Small intestine (tissue), 16 donors: ENCODE measurements at places on chromosomes 2 and 18. TPM values are rescaled to one million over a fixed set of nuclear protein-coding genes. Genes with fewer than 3 reads are reported as not detected.

The ADD2 gene
- under 0.01 TPM for polyA plus RNA-seq

The TYMS gene
- 74.6 TPM for polyA plus RNA-seq

DNA sequence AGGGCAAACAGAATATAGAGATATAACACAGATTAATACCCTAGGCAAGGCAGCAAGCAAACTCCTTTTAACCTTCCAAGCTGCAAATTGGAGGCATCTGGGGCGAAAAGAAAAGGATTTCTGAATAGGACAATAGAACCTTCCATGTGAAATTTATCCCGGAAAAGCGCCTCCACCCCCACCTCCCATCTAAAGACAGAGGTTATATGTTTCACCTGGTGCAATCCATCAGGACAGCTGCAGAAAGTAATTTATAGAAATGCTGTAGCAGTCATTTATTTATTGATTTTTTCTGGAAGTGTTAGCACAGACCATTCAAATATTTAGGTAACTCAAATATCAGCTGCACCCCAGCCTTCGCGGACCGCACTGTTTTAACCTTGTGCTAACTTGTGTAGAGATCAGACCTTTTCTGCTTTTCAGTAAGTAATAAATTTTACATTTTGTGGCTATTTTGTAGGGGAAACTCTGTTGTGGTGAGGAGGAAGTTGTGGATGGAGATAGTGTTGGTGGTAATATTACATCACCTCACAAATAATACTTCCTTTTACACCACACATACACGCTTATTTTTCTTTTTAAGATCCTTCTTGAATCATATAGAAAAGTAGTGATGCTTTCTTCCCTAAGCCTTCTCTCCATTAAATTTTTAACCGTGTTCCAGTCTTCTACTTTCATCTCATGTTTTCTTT lies 919.3 kb upstream of the CDH2 start:
- no peak overlapping the region for H3K4me3 ChIP-seq
- no peaks in the 10 kb centered on the region for H3K4me1 ChIP-seq
- DNase-seq, result no peak
- H3K27me3 ChIP-seq, result no peaks in the 10 kb centered on the region
- H3K27ac ChIP-seq, result no peak overlapping the region
- no peaks in the 10 kb centered on the region for H3K36me3 ChIP-seq

- no peaks in the 10 kb centered on the region for H3K36me3 ChIP-seq
- no peak for DNase-seq
- H3K4me1 ChIP-seq, result no peaks in the 10 kb centered on the region
- H3K4me3 ChIP-seq, result no peak overlapping the region
- H3K27me3 ChIP-seq, result no peaks in the 10 kb centered on the region
These were observed 72.4 kb upstream of the TNP1 start for GRCh38 chr2:216932113-216932862.

The SEPTIN10 gene
- polyA plus RNA-seq, result 50.9 TPM

The CELF4 gene
- polyA plus RNA-seq, result 7.8 TPM

DNA sequence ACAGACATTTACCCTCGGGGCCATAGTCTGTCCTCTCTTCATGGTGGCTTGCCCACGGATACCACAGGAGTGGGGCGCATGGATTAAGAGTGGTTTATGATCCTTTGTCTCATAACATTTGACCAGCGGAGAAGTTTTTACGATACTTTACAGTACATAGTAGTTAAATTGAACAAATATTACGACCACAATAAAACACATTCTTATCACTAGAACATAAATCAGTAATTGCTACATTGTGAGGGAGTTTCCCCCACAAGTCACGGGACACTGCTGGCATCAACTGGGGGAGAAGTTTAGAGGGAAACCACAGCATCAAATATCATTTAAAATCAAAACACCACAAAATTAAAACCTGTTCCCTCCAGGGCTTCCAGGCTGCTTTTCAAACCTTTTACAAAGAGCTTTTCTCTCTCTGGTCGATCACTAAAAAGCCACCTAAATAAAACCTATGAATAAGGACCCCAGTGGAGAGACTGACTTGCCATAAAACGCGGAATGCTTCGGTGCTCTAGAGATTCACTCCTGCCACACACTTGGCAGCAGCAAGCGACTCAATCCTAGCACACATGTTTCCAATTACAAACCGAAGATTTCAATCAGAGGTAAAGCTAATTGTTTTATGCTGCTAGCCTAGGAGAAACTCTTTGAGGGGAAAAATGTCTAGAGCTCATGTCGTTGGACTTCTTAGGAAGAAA lies 173.7 kb upstream of the HNRNPA3 start:
- no peak overlapping the region for H3K4me3 ChIP-seq
- H3K4me1 ChIP-seq, result peaks cover 10% of the 10 kb centered on the region
- no peak overlapping the region for H3K27ac ChIP-seq

The MYO3B gene
- polyA plus RNA-seq, result 0.81 TPM

The CYTIP gene
- polyA plus RNA-seq, result 19.8 TPM

The NR4A2 gene
- polyA plus RNA-seq, result 5.7 TPM

GRCh38 chr2:215536510-215536909 lies 100.6 kb upstream of the FN1 start:
- DNase-seq, result no peak
- no peaks in the 10 kb centered on the region for H3K27me3 ChIP-seq
- H3K4me1 ChIP-seq, result no peaks in the 10 kb centered on the region
- H3K27ac ChIP-seq, result no peak overlapping the region

The MROH2A gene
- 0.30 TPM for polyA plus RNA-seq

The POMC gene
- 0.67 TPM for polyA plus RNA-seq

- no peaks in the 10 kb centered on the region for H3K36me3 ChIP-seq
- no peak overlapping the region for H3K4me3 ChIP-seq
- H3K27me3 ChIP-seq, result no peaks in the 10 kb centered on the region
- DNase-seq, result peak; percentile 47
These were observed 86.9 kb upstream of the RBBP8 start for GRCh38 chr18:22846088-22846683.

GRCh38 chr2:16971722-16972234 lies 306.1 kb upstream of the CYRIA start:
- no peak overlapping the region for H3K4me3 ChIP-seq
- no peak overlapping the region for H3K27ac ChIP-seq
- no peak for DNase-seq
- H3K36me3 ChIP-seq, result no peaks in the 10 kb centered on the region
- no peaks in the 10 kb centered on the region for H3K4me1 ChIP-seq
- H3K27me3 ChIP-seq, result no peaks in the 10 kb centered on the region

DNA sequence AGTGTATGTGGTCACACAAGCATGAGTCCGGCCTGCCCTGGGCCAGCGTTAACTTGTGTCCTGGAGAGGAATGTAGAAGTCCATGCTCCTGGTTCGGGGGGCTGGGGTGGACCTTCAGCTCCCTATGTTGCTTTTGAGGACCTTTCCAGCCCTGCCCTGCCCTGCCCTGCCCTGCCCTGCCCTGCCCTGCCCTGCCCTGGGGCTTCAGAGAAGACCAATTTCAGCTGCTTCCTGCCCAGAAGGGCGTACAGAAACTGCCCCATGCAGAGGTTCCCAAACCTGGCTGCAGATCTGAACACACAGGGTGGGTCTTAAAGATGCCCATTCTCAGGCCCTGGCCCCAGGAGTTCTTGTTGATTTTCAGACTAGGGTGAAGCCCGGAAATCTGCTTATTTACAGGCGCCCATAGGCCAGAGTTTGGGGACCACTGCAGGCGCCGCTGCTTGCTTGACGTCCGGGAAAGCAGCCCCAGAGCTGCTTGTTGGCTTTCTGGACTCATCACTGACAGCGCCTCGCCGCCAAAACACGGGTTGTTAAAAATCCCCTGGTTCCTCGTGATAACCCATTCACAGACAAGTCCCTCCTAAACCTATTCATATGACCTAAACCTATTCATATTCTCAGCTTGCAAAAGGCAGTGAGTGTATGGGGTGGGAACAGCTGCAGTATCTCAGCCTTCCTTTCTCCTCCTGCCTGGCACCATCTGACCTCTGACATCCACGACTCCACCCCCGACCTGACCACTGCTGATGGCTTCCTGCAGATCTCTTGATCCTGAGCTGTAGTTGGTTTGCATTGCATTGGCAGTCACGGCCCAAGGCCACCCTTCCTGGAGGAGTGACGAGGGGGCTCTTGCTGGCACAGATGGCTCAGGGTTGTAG lies 198.3 kb downstream of the GLI2 start:
- H3K4me1 ChIP-seq, result peaks cover 29% of the 10 kb centered on the region
- no peaks in the 10 kb centered on the region for H3K36me3 ChIP-seq
- no peak overlapping the region for H3K4me3 ChIP-seq
- DNase-seq, result no peak
- no peaks in the 10 kb centered on the region for H3K27me3 ChIP-seq
- H3K27ac ChIP-seq, result peak overlapping the region; percentile 13

DNA sequence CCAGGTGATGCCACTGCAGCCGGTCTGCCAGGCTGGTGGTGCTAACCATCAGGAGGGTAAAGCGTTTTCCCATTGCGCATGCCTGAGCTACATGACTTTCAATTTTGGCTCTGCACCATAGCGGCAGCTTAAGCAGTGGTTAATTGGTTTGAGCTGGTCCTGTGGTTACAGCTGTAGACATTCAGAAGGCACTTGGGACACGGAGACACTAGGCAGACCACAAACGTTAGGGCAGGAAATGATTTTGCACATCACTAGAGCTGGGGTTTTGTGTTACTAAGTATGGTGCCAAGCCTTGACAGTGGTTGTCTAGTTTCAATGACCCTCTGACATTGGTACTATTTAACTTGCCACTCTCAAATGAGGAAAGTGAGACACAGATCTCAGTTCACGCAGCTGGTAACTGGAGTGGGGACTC lies 28.9 kb upstream of the CNOT11 start:
- no peak for DNase-seq
- H3K4me1 ChIP-seq, result no peaks in the 10 kb centered on the region
- H3K4me3 ChIP-seq, result no peak overlapping the region
- H3K27ac ChIP-seq, result no peak overlapping the region

- DNase-seq, result no peak
- no peak overlapping the region for H3K4me3 ChIP-seq
- H3K27me3 ChIP-seq, result no peaks in the 10 kb centered on the region
- no peak overlapping the region for H3K27ac ChIP-seq
These were observed 17.9 kb upstream of the RGPD8 start for GRCh38 chr2:112451317-112451716.

GRCh38 chr2:232076736-232077135 lies 115.2 kb downstream of the DIS3L2 start:
- H3K4me1 ChIP-seq, result no peaks in the 10 kb centered on the region
- H3K4me3 ChIP-seq, result no peak overlapping the region
- DNase-seq, result no peak

The DUSP19 gene
- polyA plus RNA-seq, result 3.0 TPM

The CCT7 gene
- polyA plus RNA-seq, result 155 TPM

- DNase-seq, result no peak
- no peak overlapping the region for H3K4me3 ChIP-seq
- no peak overlapping the region for H3K27ac ChIP-seq
These were observed 31.2 kb downstream of the PTPN18 start for GRCh38 chr2:130387071-130387400.

GRCh38 chr2:102895376-102895775 lies 133.5 kb downstream of the TMEM182 start:
- no peak overlapping the region for H3K27ac ChIP-seq
- no peak overlapping the region for H3K4me3 ChIP-seq
- no peaks in the 10 kb centered on the region for H3K4me1 ChIP-seq
- no peak for DNase-seq

The KCNG2 gene
- polyA plus RNA-seq, result not detected

DNA sequence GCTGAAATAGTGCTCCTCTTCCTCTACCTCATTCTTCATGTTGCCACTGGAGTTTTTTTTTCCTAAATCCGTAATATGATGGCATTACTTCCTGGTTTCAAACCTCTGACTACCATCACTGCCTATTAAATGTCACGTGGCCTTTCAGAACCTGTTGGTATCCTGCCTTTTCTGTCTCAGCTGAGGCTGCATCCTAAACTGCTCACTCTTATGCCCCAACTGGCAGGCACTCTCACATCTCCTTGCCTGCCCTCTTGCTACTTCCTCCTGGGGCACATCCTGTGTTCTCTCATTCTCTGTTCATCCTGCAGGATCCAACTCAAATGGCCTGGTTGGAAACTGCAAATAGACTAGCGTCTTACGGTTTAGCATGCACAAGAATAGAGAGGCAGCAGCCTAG lies 468.1 kb upstream of the FANCL start:
- no peaks in the 10 kb centered on the region for H3K4me1 ChIP-seq
- H3K36me3 ChIP-seq, result no peaks in the 10 kb centered on the region
- no peak for DNase-seq
- H3K27me3 ChIP-seq, result no peaks in the 10 kb centered on the region

- H3K4me3 ChIP-seq, result no peak overlapping the region
- no peaks in the 10 kb centered on the region for H3K36me3 ChIP-seq
- H3K27ac ChIP-seq, result no peak overlapping the region
- H3K4me1 ChIP-seq, result no peaks in the 10 kb centered on the region
- no peaks in the 10 kb centered on the region for H3K27me3 ChIP-seq
These were observed 72.3 kb downstream of the CMPK2 start for GRCh38 chr2:6793371-6793770.

The LAMA3 gene
- 28.6 TPM for polyA plus RNA-seq

The PSTPIP2 gene
- polyA plus RNA-seq, result 3.8 TPM

DNA sequence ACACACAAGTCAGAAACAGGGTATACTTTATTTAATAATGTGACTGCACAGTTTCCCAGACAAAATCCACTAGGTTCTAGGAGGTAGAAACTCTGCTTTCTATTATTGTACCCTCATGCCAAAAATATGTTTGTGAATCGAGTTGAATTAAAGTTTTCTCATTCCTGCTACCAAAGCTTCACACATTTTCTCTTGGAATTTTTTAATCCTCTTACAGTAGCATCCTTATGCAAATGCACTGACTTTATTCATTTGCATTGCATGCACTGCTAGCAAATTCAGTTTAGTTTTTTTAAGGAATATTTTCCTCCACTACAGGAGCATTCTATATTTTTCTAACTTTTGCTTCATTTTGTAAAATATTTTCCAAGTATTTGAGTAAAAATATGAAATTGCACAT lies 4.8 kb upstream of the SCG2 start:
- no peaks in the 10 kb centered on the region for H3K27me3 ChIP-seq
- H3K4me3 ChIP-seq, result no peak overlapping the region
- DNase-seq, result no peak
- no peak overlapping the region for H3K27ac ChIP-seq
- no peaks in the 10 kb centered on the region for H3K4me1 ChIP-seq

DNA sequence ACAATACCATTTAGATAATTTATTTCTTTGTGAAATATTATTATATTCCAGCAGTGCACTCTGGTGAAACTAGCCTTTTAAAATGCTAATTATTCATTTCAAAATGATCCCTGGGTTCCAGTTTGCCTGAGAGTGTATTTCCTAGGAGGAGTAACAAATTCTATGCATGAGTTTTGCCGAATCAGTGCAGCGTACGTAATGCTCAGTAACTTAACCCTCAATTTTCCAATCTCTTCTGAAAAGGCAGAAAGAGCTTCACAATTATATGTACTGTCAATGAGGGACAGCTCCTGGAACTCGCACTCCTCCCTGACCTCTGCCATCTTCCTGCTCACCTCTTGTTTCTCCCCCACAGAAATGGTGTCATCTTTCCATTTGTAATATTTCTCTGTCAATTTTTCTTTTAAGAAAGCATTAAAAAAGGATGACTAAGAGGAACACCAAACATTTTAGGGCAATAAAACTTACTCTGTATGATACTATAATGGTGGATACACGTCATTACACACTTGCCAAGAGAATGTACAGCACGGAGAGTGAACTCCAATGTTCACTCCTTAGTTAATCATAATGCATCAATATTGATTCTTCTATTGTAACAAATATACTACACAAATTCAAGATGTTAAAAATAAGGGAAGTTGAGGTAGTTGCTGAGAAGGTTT lies 25.7 kb upstream of the XIRP2 start:
- H3K4me3 ChIP-seq, result no peak overlapping the region
- H3K36me3 ChIP-seq, result no peaks in the 10 kb centered on the region
- H3K27ac ChIP-seq, result no peak overlapping the region
- no peaks in the 10 kb centered on the region for H3K4me1 ChIP-seq
- DNase-seq, result no peak
